Ascending aorta (tissue), 2 donors: ENCODE measurements at places on chromosomes 4 and X.
A peak's percentile ranks its signal among the peaks of the same experiment; 100 is the strongest.

- DNase-seq: peak; percentile 18
These were observed 139.2 kb downstream of the NSUN7 start for GRCh38 chr4:40888933-40889332.

DNA sequence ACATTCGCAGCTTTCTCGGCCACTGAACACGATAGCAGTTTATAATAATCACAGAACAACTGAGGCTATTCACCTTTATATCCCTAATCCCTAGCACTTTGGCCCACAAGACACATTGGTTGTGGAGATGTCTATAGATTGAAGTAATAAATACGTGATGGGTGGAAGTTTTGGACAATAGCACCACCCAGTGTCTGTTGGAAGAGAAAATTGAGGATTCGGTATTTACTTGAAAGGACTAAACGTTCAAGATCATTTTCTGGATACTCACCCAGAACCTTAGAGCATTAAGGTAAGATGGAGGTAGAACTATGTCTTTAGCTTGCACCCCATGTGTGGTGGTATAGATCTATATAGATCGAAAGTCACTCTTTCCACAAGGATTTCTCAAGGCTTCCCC is 787 bp upstream of the TMSB15A start:
- no peak for DNase-seq

DNA sequence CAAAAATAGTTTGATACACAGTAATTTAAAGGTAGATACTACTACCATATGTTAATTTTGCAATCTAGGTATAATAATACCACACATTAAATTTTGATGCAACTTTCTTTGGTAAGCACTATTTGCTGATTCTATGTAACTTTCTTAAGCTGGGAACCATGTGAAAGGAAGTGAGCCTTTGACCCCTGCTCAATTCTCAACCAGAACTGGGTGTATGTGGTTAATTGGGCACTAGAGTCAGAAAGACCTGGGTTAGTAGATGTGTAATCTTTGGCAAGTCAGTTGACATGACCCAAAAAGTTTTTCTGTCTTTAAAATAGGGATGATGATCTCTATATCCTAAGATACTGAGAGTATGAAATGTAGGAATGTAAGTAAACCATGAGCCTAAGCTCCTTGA is 22.4 kb downstream of the TLR2 start:
- DNase-seq: no peak

- no peak for DNase-seq
These were observed 3.0 kb downstream of the GCNA start for GRCh38 chrX:71581210-71581609.

DNA sequence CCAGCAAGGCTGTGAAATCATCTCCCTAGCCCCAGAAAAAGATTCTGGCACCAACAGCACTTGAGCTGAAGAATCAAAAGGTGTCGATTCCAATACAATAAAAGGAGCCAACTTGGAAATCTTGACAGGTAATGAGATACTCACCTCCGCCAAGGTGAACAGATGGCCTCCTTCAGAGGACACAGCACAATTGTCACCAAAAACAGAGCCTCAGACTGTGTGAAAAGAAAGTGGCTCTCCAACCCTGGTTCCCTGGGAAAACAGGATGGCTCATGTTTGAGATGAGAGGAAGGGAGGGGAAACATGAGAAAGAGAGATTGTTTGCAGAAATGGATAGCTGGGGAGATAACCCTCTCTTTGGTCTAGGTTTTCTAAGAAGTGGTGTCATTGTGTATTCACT is 168.9 kb downstream of the HS3ST1 start:
- no peak for DNase-seq

- DNase-seq: no peak
These were observed 9.9 kb downstream of the PHEX start for GRCh38 chrX:22041907-22042530.

- DNase-seq: no peak
These were observed 85.1 kb upstream of the UCP1 start for GRCh38 chr4:140653718-140654494.

GRCh38 chr4:61041527-61041926 is 158.6 kb upstream of the ADGRL3 start:
- no peak for DNase-seq

DNA sequence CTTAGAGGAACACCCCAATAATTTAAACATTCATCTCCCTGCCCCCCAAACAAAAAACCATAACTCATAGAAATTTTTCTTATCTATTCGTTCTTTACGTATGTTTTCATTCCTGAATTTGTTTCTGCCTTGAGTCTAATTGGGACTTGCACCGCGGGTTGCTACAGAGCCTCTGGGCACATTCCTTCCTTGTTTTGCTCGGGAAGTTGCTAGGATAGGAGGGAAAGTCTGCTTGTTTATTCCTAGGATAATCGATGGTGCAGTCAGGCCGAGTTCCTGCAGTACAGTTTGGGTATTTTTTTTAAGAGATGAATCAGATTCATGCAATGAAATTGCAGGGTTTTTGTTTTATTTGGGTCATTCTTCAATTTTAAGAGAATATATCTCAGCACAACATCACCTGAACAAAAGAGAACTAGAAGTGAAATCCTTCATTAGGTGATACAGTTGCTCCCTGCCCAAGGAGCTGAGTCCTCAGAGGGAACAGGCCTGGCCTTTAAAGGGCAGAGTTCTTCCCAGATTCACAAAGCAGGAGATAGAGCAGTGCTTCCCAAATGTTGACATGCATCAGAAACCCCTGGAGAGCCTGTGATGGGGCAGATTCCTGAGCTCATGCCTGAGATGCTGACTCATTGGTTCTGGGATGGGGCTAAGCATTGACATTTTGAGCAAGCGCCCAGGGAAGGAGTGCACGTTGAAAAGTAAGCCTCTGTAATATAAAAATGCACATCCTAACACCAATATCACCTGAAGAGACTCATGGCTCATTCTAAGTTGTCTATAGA is 114.9 kb upstream of the FAM9B start:
- no peak for DNase-seq

DNA sequence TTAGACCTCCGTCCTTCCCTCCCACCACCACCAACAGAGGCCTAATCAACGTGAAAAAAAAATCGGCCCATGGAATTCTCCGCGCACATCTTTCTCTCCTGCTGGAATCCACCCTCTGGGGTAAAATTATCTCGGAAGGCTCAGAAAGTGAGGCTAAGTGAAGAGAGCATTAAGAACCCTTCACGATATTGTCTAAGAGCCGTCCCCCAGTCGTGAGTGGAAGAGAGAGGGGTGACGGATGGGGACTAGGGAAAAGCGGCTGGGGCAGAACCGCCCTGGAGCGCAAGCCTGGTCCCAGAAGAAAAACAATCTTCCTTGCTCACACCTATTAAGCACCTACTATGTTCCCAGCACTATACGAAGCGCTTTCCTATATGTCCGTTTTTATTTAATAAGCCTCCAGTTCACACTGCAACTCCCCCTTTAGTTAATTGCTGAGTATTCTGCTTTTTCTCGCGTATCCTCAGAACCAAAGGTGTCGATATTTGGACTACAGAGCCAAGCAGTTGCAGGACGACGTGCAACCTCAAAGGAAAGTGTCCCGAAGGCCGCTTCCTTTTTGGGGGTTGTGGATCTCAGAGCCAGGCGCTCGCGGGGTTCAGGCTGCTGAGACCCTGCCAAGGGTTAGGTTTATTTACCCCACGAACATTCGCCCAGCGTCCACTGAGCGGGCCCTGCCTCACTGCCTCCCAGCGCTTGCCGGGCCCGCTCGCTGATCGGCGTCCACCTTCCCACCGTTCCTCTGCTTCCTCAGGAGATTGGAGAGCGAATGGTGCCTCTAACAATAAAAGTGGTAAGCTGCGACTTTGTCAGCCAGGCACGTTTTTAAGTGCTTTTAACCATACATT is 889 bp downstream of the MGARP start:
- DNase-seq: no peak

DNA sequence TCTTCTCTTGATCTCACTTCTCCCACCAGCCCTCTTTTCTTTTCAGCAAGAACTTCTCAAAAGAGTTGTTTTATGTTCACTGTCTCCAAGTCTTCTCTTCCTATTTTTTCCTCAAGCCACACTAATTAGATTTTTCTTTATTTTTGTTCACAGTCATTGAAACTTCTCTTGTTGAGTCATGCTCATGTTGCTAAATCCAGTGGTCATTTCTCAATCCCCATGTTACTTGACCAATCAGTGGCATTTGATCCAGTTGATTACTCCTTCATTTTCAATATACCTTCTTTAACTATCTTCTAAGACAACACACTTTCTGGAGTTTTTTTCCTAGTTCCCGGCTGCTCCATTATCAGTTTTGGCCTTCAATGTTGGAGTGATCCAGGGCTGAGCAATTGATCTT is 103.1 kb upstream of the LSM6 start:
- DNase-seq: no peak

DNA sequence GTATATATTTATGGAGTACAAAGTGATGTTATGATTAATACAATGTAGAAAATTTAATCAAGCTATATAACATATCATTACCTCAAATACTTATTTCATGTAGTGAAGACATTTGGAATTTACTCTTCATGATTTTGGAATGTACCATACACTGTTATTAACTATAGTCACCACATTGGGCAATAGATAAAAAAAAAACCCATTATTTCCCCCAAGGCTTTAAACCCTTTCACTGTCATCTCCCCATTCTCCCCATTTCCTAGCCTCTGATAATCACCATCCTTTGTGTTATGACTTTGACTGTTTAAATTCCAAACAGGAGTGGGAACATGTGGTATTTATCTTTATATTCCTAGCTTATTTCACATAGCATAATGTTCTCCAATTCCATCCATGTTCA is 2189.1 kb upstream of the AGA start:
- DNase-seq: no peak

- DNase-seq: no peak
These were observed 162.8 kb downstream of the NHS start for GRCh38 chrX:17537723-17538243.

DNA sequence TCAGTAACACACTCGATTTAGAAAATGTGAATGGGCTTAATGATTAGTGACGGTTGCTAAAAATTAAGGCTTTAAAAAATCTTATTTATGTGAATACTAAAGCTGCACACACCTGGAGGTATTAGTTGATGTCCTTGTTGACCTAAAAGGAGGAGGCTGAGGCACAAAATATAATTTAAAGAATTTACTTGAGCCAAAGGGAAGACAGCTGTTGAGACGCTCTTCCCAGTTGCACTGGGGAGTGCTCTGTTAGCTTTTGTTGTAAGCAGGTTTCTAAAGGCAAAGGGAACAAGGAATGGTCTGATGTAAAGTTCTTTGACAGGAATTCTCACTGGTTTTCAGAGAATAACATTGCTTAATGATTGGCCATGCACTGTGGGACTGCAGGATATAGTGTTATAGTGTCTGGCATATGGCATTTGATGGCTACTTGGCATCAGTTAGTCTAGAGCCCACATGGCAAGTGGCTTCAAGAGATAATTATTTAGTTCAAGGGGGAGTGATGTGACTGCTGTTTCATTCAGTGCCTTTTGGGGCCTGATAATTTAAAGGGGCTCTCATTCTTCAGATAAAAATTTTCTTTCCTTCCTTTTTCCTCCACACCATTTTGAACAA is 30.8 kb upstream of the PGM2 start:
- DNase-seq: no peak

DNA sequence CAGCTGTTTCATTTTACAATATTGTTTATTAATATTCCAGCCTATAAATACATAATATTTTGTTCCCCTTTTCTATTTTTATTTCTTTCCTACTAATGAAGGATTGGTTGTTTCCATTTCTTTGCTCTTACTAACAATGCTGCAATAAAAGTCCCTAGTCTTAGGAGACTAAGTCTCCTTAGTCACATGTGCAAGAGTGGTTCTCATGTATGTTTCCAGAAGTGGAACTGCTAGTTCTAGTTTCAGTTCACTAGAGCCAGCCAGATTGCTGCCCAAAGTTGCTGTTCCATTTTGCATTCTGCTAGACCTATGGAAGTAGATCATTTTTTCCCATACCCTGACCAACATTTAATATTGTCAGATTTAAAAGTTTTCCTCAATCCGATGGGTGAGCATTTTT is 44.3 kb downstream of the CNGA1 start:
- DNase-seq: no peak

GRCh38 chr4:174317531-174317930 is 33.8 kb downstream of the CEP44 start:
- no peak for DNase-seq

DNA sequence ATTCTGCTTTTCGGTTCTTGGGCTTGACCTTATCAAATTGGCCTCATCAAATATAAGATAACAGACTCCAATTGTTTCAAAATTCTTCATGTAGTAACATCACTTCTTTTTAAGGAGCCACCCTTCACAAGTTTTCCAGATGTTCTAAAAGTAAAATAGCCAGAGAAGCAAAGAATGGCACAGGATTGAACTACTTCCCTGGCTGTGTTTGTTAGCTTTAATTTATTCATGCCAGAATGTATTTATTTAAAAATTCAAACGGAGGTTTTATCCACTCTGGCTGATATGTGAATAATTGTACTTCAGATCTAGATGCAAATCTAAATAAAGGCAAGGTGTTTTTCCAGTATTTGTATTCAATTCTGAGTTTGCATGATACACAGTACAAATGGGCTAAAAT is 581.3 kb upstream of the TENM3 start:
- DNase-seq: no peak

DNA sequence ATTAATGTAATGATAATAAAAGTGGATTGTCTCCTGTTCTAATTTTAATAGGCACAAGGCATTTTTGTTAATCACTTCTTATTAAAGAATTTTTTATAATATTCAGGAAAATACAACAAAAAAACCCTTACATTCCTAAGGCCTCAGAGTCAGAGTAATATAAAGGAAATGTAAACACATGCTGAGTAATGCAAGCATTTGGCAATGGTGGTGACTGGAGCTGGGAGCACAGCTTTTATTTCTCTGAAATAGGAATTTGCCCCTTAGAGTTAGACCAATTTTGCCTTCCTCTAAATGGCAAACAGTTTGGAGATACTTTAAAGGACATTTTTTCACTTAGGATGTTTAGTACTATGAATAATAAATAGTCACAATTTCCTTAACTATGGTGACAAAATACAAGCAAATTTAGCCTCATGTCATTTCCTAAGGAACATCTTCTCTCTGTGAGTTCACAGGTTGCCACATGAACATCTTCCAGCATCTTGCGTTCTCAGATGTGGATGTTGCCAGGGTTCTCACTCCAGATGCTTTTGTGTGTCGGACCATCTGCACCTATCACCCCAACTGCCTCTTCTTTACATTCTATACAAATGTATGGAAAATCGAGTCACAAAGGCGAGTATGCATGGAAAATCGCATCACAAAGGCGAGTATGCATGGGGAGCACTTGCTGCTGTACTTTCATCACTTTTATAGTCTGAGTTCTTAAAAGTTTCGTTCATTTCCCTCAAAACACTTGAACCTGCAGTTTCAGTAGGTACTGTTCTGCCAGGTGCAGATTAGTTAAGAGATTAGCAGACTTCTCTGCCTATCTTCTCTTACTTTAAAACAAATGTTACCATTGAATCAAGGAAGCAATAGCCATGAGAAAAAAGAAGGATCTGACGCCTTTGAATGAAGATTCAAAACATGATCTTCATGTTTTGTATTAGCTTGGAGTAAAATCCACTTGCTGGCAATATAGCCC is 15.9 kb upstream of the F11 start:
- no peak for DNase-seq

GRCh38 chrX:133638285-133638684 is 223.0 kb upstream of the GPC4 start:
- DNase-seq: no peak
